Immature natural killer cell (primary cell): ENCODE measurements at places on chromosomes 16 and 17.

- no peak for DNase-seq
These were observed 6.7 kb upstream of the PRPSAP2 start for GRCh38 chr17:18851201-18851600.

- DNase-seq = no peak
These were observed 416.8 kb upstream of the CCL2 start for GRCh38 chr17:33838281-33838680.

- no peak for DNase-seq
These were observed 9.6 kb downstream of the MYO19 start for GRCh38 chr17:36525113-36525512.

GRCh38 chr16:66116163-66117002 lies 250.1 kb upstream of the CDH5 start:
- no peak for DNase-seq

GRCh38 chr17:31058976-31059375 lies 35.8 kb upstream of the NF1 start:
- DNase-seq = no peak

GRCh38 chr17:32772453-32773025 lies 104.4 kb downstream of the MYO1D start:
- no peak for DNase-seq
